ENCODE measurements at places on chromosomes 12 and 14. TPM values are rescaled to one million over a fixed set of nuclear protein-coding genes. Genes with fewer than 3 reads are reported as not detected.

Gene BTBD7
- 11.2 TPM for total RNA-seq

Gene COQ6
- total RNA-seq = 13.9 TPM

Gene TC2N
- 1.0 TPM for total RNA-seq

Gene MIS18BP1
- total RNA-seq = 31.0 TPM

Gene CLMN
- 1.3 TPM for total RNA-seq

Gene SCNN1A
- 0.87 TPM for total RNA-seq

Gene MYF6
- not detected for total RNA-seq

Data from mammary microvascular endothelial cell (primary cell).